Immature natural killer cell (primary cell): ENCODE measurements at places on chromosomes 11 and 22.
A peak's percentile ranks its signal among the peaks of the same experiment; 100 is the strongest.

- no peak overlapping the region for H3K4me3 ChIP-seq
- DNase-seq: no peak
- H3K4me1 ChIP-seq: no peaks in the 10 kb centered on the region
- no peaks in the 10 kb centered on the region for H3K36me3 ChIP-seq
- H3K27ac ChIP-seq: no peak overlapping the region
Observed at GRCh38 chr11:11046781-11047180, 188.9 kb upstream of the ZBED5 start.

DNA sequence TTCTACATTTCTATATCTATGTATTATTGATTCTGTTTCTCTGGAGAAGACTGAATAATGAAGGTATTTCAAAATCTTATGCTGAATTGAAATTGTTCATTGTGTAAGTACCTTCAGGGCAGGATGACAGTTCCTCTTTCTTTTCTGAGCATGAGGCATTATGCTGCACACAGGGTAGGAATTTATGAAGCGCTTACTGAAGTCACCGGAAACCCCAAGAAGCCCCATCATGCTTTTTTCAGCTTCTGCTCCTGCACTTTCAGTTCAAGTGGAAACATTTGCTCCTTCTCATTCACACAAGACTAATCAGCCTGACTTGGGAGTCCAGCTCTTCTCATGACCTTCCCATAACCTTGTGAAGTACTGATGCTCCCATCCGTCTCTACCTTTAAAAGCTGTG lies 314.7 kb upstream of the SORL1-AS1 start:
- peaks cover 1% of the 10 kb centered on the region for H3K27me3 ChIP-seq
- no peaks in the 10 kb centered on the region for H3K4me1 ChIP-seq
- DNase-seq: no peak
- no peak overlapping the region for H3K4me3 ChIP-seq
- no peak overlapping the region for H3K27ac ChIP-seq

- peaks cover 7% of the 10 kb centered on the region for H3K27me3 ChIP-seq
- H3K4me1 ChIP-seq: peaks cover 17% of the 10 kb centered on the region
- no peak for DNase-seq
- peak overlapping the region; percentile 85 for H3K4me3 ChIP-seq
- H3K27ac ChIP-seq: peak overlapping the region; percentile 69
Observed at GRCh38 chr11:122883646-122883979, 1.1 kb downstream of the JHY start.

- H3K27ac ChIP-seq: no peak overlapping the region
- no peaks in the 10 kb centered on the region for H3K4me1 ChIP-seq
- no peaks in the 10 kb centered on the region for H3K36me3 ChIP-seq
- no peak overlapping the region for H3K4me3 ChIP-seq
Observed at GRCh38 chr11:26851291-26851690, 129.4 kb upstream of the SLC5A12 start.
